ENCODE measurements at places on chromosomes 5 and 9.

- DNase-seq: no peak
These were observed 30.4 kb downstream of the RUSC2 start for GRCh38 chr9:35520364-35520710.

DNA sequence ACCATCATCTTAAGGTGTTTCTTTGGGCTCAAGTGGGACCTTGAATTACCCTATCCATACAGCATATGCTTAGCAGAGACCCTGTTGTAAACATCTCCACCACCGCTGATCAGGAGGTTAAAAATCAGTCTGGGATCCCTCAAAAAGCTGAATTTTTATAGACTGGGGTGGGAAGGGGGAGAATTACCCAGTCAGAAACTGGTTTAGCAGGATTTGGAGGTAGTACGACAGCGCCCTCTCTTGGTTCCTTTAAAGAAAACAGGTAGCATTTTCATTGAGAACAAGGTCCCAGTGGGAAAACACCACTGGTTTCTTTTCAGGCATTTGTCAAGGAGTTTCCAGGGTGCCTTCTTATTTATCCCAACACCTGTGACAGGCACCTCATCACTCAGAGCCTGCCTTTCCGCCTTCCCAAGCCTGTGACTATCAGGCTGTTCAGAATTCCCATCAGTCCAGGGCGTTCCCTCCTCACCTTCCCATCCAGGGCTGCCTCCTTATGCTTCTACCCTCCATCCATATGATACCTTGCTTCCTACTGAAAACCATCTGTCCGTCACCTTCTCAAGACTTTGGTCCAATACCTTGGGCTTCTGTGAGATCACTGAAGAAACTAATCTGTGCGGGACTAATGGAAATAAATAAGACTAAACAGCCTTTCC, 203.8 kb upstream of the RAI14 start:
- no peak for DNase-seq

- DNase-seq: no peak
These were observed 1.4 kb upstream of the JAK2 start for GRCh38 chr9:4983601-4984165.

- no peak for DNase-seq
These were observed 123.4 kb downstream of the CEMIP2 start for GRCh38 chr9:71644819-71645362.

DNA sequence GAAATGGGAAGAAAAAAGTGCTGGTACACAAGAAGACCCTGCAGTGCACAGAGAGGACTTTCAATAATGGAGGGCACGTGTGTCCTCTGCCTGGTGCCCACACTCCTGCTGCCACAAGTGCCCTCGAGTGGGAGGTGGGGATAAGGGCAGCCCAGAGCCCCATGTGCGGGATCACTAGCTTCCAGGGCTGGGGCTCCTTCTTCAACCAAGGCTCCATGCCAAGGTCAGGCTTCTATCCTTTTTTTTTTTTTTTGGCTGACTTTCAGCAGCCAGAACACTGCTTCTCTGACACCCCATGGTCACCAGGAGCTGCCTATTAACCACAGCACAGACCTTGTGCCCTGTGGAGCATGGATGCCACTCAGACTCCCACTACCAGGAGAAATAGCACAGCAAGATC, 7.5 kb downstream of the ACSL6 start:
- DNase-seq: no peak

GRCh38 chr5:112971276-112971675, 5.3 kb upstream of the DCP2 start:
- no peak for DNase-seq

DNA sequence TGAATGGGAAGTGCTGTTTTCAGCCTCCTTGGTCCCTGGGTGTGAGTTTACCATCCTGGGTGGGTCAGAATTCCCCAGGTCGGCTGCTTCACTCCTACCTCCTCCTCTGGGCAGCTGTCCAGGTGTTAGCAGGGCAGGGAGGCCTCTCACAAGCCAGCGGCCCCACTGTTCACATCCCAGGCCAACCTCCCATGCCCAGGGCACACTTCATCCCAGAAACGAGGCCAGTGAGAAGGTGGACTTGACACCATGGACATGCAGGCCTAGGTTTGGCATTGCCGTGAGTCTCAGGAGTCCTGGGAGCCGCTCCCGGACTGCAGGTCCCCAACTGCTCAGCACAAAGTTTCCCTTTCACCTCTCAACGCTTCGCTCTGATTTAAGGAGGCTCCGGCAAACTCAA, 229.6 kb upstream of the IRX2 start:
- no peak for DNase-seq

- DNase-seq: peak; percentile 82
These were observed at the start of gene NRG2 for GRCh38 chr5:140042643-140043507. Gene NRG2, minus strand, starts transcription at chr5:140043299.

- peak; percentile 56 for DNase-seq
These were observed 416.3 kb downstream of the NR2F1-AS1 start for GRCh38 chr5:93164690-93165089.

DNA sequence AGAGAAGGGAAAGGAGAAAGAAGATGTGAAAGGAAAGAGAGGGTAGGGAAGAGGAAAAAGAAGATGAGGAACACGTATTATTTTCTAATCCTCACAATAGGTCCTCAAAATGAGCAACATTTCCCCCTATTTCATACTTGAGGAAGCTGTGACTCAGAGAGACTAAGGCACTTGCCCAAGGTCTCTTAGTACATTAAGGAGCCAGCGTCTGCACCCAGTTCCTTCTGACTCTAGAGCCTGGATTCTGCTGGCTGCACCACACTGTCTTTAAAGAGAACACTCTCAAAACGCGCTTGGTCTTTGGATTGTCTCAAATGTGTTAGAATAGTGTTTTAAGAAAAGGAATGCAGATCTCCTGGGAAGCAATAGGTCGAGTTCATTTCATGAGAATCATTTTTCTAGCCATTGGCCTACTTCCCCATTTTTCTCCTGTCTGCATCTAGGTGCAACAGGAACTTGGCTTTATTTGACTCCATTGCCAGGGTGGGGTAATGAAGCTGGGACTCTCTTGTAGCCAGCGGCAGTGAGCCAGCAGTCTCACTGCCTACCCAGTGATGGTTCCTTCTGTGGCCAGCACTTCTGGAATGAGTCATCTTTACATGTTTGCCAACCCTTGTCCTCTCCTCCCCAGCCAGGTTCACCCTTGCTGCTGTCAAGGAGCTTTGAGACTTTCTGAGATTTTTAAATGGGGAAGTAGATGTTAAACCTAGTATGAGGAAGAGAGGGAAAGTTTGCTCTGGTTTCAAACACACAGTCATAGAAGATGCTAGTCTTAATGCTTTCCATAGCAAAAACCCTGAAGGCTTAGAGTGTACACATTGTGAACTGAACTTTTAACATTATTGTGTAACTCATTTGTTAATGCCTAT, 82.7 kb downstream of the DOCK8 start:
- no peak for DNase-seq

DNA sequence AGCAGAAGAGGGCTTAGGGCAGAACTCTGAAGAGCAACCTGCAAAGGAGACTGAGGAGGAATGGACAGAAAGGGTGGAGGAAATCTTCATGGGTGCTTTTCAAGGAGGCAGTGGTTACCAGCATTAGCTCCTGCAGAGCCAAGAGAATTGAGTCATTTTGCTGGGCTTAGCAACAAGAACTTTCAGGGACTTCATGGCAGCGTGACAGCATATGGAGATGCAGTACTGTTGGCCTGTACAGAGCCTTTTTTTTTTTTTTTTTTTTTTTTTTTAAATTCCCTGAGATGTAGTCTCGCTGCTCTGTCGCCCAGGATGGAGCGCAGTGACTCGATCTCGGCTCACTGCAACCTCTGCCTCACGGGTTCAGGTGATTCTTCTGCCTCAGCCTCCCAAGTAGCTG, 296.0 kb upstream of the DMRT1 start:
- no peak for DNase-seq

DNA sequence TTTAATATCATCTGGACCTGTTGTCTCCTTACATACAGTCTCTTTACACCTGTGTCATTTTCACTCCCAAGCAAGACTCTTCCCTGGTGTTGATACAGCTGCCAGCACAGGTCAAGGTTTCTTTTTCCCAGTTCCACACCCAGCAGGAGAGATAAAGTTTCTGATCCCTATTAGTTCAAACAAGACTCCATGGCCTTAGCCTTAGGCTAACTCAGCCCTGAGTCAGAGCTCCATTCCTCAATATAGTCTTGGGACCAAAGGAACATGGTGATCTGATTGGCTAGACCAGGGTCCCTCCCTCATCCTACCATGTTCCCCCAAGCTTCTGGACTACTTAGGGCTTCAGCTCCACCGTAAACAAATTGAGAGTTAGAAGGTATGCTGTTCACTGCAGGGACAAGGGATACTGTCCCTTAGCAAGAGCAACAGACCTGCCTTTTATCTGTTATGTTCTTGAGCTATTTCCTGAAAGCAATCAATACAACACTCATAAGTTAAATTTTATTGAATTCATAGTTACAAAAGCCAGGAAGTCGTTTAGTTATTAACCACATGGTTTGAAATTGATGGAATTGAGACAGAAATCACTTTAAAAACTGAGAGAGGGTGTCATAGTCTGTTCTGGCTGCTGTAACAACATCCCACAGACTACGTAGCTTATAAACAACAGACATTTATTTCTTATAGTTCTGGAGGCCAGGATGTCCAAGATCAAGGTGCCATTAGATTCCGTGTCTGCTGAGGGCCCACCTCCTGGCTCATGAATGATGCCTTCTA, 20.5 kb downstream of the SLC1A1 start:
- no peak for DNase-seq

GRCh38 chr5:54324651-54325271, 14.4 kb upstream of the ARL15 start:
- no peak for DNase-seq

GRCh38 chr5:135458921-135459331, 6.8 kb upstream of the TIFAB start:
- peak; percentile 56 for DNase-seq

DNA sequence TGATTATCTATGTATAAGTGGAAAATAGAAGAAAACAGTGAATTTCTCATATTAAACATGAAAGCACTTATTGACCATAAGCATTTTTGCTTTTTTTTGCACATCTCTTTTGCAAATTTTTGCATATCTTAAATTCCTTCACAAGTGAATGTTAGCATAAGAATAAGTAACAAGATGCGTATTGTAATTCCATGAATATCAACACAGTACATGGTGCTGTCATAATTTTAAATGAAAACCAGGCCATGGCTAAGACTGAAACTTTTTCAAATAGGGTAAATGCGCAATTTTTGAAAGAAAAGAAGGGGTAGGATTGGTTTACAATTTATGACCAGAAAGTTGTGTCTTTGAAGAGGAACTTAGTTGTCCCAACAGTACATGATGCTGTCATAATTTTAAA, 17.0 kb downstream of the FAM13B start:
- DNase-seq: no peak

DNA sequence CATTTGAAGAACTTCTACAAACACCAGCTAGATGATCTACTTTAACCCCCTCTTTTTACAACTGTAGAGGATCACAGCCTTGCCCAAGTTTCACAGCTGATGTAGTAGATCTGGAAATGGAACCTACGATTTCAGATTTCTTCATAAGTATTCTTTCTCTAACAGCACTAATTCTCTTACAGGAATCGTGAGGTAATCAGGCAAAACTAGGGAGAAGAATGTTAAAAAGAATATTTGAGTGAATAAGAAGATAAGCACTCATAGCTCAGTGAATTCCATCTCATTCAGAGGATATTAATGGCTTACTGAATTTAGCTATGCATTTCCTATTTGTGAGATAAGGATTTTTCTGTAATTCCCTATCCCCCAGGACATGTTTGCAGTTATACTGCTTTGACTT, 42.1 kb downstream of the NADK2 start:
- no peak for DNase-seq

DNA sequence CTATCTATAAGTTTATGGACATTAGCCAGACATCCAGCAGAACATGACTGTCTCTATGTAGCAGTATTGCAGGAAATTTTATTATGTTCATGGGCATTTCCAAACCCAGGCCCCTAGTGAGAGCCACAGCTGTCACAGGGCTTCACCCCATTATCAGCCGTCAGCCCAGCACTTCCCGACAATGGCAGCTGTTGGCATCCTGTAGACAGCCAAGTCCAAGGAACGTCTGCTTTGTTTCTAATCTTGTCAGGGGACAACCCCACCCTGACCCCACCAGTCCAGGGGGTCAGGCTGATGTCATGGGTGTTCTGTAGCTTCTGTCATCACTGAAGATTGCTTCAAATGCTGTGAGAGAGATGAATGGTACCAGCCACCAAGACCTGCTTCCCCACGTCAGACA, 565.3 kb upstream of the BRINP1 start:
- no peak for DNase-seq

DNA sequence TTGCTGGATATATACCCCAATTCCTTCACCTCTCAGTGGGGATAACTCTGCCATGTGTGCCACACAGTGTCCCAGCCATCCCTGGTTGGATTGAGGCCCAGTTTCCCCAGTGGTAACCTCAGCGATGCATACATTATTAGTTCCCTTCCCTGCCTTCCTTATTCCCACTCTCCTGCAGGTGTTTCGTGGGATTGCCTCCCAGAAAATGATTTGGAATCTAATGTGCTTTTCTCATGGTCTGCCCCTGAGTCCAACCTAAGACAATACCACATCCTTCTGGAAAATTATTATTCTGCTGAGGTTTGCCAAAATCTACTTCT, 8.4 kb upstream of the SPINK4 start:
- no peak for DNase-seq

DNA sequence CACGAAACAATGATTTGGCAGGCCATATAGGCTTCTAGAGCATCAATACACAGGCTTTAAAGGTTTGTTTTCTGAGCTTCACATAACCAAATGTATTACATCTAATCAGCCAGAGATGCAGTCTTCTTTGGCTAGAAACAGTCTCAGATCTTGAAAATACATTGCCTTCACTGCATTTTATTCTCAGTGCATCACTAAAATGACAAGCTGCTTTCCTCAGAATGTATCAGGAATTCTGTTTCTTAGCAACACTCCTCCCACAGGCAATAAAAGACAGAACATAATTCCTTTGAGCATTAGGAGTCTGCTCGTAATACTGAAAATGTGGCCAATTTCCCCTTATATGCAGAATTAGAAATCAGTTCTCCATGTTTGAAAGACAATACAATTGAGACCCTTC, 36.9 kb downstream of the FEM1C start:
- peak; percentile 30 for DNase-seq

DNA sequence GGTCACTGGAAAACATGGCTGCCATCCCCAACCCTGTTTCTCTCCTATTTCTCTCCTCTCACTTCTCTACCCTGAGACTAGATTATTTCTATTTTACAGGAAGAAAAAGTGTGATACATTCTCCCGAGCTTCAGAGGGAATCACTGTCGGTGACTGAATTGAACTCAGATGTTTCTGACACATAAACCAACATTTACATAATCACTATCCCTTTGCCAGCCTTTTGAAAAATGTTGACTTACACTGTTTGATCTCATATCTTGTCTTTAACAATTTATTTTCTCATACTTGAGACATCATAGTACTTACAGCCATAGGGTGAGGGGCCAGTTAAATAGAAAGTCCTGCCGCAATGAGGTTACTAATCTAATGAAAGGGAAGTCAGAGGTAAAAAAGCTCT, 25.1 kb upstream of the PPP2CA start:
- DNase-seq: no peak

- DNase-seq: peak; percentile 13
These were observed 99.3 kb downstream of the CDK5RAP2 start for GRCh38 chr9:120480707-120481106.

GRCh38 chr9:107266624-107267368, 16.3 kb upstream of the RAD23B start:
- DNase-seq: no peak

GRCh38 chr9:92763721-92764380, 782 bp downstream of the BICD2 start:
- peak; percentile 56 for DNase-seq

All from AG08396 (cell line).